ENCODE measurements at places on chromosomes 5 and 9.
A peak's percentile ranks its signal among the peaks of the same experiment; 100 is the strongest.

DNA sequence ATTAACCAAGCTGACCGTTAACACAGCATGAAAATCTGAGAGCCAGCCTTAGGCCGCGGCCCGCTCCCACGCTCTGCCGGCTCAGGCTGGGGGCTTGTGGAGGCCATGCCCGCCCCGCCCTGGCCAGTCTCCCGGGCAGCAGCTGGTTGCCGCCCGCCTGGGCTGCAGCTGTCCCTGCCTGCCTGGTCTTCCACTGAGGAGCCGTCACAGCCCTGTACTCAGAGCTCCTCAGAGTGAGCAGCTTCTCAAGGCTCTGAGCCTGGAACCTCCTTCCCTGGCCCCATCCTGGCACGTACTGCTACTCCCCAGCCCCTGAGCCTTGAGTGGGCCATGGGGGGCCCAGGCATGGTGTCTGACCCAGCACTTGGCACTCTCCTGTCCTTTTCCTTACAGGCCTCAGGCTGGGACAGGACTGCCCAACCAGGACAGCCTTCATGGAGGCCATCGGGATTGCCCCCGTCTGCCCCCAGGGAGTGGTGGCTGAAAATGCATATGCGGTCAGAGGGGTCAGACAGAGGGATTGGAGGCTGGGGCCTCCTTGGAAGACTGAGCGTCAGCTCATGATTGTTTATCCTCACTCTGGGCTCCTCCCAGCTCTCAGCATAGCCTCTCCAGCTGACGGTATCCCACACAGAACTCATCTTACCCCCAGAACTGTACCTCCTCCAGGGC lies 11.9 kb downstream of the FGFR4 start:
- DNase-seq, result no peak

GRCh38 chr9:90827181-90827871 lies 25.7 kb downstream of the SYK start:
- no peak for DNase-seq

GRCh38 chr5:121500310-121500709 lies 351.4 kb upstream of the FTMT start:
- no peak for DNase-seq

- no peak for DNase-seq
These were observed 233.2 kb downstream of the FBXL17 start for GRCh38 chr5:108148715-108149139.

- DNase-seq, result peak; percentile 83
These were observed 25.7 kb downstream of the DPYSL3 start for GRCh38 chr5:147483961-147484707.

Measured in left lung (tissue), 14 donors.